ENCODE measurements at places on chromosomes 3 and 15.

DNA sequence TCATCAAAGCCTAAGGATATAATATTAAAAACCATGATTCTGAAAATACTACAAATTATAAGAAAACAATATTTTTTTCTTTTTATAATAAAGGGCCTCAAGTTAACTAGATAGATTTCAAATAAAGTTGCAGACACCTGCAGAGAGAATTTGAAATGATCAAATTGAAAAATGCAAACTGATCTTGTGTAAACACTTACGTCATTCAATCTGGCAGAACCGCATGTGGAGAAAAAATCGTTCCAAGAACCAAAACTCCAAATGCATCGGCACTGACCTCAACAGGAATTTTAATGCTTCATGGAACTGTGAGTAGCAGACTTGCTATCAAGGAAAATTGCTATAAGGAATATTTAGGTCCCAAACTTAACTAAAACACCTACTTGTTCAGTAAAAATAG, 17.2 kb downstream of the CPA3 start:
- no peak for DNase-seq

DNA sequence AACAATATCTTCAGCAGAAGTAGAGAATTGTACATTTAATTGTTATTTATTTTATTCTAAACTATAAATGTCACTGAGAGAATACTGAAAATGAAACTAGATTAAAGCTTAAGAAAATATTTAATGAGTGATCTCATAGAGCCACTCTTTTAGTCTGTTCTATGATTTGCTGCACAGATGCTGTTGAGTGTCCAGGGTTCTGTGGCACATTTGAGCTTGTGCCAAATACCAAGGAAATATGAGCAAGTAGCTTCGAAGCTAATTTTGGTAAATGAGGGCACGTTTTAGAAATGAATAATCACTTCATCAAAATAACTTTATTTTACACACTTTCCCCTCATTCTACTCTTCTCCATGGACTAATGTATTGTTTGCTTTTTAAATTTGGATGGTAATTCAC, 53.6 kb upstream of the THRB start:
- DNase-seq: no peak

GRCh38 chr3:195566797-195567196, 16.9 kb downstream of the APOD start:
- DNase-seq: no peak

DNA sequence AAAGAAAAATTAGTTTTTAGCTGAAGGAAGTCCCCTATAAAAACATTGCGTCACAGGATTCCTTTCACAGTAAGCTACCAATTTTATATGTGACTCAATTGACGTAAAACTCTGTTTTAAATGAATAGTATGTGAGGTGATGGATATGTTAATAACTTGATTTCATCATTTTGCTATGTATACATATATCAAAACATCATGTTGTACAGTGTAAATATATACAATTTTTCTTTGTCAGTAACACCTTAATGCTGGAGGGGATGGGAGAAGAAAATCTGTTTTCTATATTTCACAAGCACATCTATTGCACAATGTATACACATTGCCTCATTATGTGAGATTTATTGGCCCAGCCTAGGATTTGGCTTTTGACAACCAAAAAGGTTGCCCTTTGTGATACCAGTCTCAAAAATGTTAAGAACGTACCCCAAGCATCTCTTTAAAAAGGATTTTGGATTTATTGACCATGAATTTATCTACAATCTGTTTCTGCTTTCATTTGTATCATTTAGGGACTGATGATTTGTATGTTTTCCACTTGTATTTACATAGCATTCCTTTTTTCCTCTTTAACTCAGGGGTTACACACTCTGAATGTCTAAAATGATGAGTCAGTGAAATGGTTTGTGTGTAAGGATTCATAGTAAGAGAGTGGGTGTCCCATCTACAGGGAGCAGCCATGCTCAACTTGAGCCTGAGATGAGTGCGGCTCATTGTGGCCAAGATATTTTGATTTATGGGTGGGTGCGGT, 62.6 kb downstream of the CRTC3 start:
- DNase-seq: no peak

- DNase-seq: no peak
These were observed 82.0 kb downstream of the LYSMD4 start for GRCh38 chr15:99651023-99651807.

DNA sequence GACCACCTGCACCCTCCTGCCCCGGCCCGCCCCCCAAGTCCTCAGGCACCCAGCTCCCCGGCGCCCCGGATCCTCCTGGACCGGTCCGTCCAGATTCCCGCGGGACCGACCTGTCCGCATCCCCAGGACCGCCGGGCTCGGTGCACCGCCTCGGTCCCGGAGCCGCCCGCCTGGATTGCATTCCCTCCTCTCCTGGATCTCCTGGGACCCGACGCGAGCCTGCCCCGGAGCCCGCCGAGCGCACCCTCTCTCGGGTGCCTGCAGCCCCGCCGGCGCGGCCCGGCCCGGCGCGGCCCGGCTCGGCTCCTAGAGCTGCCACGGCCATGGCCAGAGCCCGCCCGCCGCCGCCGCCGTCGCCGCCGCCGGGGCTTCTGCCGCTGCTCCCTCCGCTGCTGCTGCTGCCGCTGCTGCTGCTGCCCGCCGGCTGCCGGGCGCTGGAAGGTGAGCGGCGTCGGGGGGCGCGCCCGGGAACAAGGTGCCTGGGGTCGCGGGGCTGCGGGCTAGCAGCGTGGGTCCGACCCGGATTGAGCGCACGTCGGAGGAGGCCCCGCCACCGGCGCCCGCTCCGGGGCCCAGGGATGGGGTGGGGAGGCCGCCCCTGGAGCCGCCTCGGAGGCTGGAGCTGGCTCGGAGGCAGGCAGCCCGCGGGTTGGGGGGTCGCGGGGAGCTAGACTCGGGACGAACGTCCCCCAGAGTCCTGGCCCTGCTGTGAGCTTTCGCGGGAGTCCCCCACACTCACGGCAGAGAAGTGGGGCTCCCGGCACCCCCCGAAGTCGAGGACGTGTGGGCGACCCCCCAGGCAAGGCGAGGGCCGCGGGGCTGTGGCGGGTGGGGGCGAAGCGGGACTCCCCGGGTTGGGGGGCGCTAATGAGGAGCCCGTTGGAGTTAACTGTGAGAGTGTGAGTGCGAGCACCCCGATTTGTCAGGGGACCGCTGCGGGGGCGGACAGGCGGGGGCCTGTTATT, 610 bp downstream of the EPHB3 start:
- no peak for DNase-seq

- DNase-seq: no peak
These were observed 471.2 kb downstream of the MFSD1 start for GRCh38 chr3:159273070-159273469.

DNA sequence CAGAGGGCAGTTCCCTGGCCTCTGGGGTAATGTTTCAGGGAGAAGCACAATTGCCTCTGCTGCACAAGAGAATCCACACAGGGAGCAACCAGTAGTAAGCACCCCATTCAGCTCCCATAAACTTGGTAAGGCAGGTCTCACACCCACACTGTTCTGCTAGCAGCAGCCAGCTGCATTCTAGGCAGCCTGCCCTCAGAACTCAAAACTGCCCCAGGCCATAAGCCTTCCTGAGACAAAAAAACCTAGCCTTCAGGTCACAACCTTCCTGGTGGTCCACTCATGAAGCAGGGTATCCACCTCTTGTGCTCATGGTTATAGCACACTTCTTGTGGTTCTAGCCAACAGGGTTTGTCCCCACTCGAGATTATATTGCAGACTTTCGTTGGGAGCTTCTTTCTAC, 33.7 kb upstream of the ABI3BP start:
- no peak for DNase-seq

- no peak for DNase-seq
These were observed 380.6 kb upstream of the C2CD4B start for GRCh38 chr15:62545467-62546227.

GRCh38 chr15:48796930-48797329, 13.9 kb downstream of the CEP152 start:
- no peak for DNase-seq

DNA sequence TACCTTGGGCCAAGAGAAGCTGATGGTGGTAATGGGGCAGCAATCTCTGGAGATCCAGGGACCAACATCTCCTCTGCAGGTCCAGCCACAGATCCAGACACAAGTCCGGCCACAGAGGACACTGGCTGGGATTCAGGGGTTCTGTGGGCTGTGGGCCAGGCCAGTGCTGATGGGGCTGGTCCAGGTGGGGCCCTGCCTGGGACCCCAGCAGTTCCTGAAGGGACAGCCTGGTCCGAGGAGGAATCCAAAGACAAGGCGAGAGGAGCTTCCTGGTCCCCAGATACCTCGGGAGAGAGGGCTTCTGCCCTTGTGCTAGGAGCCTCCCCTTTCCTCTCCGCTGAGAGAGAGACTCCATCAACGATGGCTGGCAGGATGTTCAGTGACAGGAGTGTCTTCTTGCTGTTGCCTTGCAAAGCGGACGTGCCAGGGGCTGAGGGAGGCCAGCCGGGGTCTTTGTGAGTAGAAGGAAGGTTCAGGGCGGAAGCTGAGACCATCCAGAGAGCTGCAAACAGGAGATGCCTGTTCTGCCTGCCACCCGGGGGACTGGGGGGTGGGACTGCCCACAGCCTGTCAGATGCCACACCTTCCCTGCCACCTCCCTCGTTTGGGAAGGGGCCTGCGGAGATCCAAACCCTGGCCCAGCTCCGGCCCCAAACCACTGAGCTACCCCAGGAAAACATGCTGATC, 24.5 kb upstream of the GOLGA6C start:
- DNase-seq: no peak

GRCh38 chr15:68580026-68580882, 1.5 kb downstream of the CORO2B start:
- DNase-seq: no peak

DNA sequence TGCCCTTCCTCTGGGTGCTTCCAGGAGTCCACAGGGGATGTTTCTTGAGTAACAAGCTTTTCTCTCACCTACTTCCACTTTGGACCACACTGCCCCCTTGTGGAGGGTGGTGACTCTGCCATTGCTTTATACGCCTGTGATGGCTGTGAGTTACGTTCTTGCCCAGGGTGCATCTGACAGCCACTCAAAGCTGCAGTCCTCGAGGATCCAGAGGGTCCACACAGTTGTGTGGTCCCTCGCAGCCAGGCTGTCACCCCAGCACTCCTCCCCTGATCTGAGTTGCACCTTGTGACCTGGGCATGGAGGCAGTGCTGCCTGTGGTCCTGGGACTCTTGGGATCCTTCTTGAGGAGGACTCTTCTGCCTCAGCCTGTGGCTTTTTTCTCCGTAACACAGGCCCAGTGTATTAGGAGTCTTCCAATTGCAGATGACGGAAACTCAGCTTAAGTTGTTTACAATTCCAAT, 23.4 kb downstream of the FOXL2 start:
- DNase-seq: peak; percentile 37

DNA sequence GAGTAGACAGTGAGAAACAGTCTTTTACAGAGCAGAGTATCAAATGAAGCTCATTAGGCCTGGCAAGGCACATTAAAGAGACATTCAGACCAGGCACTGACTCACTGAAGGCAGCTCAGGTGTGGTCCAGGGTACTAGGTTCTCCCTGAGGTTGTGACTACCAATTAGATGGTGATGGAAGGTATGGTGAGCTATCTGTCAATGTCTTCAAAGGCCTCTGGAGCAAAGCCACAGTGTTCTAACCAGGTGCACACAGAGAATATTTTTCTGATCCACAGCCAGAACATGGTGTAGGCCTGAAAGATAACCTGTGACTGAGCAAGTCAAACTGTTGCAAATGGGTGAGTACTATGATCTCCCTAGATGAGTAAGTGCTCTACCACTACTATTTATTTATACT, 51.5 kb downstream of the EOMES start:
- DNase-seq: no peak

DNA sequence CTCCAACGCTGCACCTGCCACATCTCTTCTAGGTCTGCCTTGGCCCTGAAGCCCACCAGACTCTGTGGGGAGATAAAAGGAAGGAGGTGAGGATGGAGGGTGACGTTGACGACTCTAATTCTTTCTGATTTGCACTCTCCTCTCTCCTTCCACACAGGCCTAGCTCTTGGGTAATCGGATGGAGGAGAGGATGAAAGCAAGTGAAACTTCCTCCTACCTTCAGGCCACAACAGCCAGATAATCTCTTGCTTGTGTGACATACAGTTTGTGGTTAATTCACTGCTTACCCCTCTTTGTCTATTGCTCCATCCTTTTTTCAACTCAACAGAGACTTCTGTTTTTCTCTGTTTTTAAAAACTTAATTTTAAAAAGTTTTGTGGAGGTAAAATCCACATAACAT, 208.1 kb downstream of the SV2B start:
- no peak for DNase-seq

- DNase-seq: no peak
These were observed 5.7 kb downstream of the DUT start for GRCh38 chr15:48336940-48337339.

DNA sequence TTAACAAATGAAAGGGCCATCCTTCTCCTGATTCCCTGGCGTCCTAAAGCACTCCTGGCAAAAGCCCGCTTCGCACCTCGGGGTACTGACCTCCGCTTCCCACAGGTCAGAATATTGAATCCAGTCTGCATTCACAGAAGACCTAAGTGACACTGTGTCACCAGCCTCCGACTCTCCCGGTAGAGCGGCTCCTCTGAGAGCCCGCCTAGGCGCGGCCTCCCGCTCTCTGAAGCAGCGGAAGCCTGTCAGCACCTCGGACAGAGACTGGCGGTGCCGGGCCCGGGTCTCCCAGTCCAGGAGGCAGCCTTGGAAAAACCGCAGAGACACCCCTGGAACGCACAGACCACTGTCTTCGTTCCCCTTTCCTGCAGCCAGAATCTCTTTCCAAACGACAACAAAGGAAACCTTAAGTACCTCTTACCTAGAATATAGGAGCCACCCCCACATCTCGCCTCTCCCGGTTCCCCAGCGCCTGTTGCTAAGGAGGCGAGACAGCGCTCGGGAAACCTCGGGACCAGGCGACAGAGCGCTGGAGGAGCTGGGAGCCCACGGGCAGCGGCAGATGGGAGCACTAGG, 1.2 kb downstream of the GABRB3 start:
- DNase-seq: peak; percentile 11

DNA sequence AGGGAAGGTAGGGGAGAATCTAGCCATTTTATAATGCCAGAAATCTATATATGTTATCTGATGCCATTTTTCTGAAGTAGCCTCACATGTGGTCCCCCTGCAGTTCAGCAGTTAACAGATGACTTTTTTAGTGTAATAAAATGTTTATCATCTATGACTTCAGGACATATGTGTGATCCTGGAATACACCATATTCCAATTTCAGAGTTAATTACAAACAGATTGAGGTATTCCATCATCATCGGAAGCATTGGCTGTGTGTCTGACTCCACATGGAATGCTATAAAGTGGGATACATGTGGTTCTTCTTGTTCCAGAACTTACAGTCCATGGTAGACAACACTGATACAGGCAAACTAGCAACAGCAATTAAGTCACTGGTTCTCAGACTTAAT, 45.9 kb upstream of the LIMD1 start:
- DNase-seq: no peak

- DNase-seq: peak; percentile 75
These were observed 19.7 kb downstream of the SLC6A20 start for GRCh38 chr3:45776611-45777010.

DNA sequence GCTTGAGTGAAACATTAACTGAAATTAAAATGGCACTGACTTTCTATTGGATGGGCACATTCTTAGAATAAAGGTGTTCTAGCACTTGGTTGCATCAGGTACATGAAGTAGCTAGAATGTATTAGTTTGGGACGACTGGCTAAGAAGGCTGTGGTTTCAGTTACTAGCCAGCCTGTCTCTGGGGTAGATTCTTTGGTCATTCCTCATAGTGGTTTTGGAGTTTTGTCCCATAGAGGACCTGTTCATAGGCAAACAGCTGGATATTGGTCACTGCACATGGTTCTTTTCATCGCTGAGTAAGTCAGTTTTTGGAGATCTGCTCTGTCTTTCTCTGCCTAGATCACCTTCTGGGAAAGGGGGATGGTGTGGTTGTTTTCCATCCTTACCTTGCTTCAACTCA, 55.3 kb downstream of the ADAMTSL3 start:
- DNase-seq: no peak

GRCh38 chr3:187616307-187616972, 53.8 kb downstream of the SST start:
- DNase-seq: peak; percentile 23
